ENCODE measurements at places on chromosomes 7 and 10.
A peak's percentile ranks its signal among the peaks of the same experiment; 100 is the strongest.

- no peak for ATAC-seq
These were observed 55.4 kb upstream of the RAB11FIP2 start for GRCh38 chr10:118102121-118102520.

GRCh38 chr10:119483001-119483400, 59.5 kb downstream of the RGS10 start:
- ATAC-seq: no peak

- ATAC-seq: no peak
These were observed 56.4 kb upstream of the PMPCB start for GRCh38 chr7:103240806-103241205.

DNA sequence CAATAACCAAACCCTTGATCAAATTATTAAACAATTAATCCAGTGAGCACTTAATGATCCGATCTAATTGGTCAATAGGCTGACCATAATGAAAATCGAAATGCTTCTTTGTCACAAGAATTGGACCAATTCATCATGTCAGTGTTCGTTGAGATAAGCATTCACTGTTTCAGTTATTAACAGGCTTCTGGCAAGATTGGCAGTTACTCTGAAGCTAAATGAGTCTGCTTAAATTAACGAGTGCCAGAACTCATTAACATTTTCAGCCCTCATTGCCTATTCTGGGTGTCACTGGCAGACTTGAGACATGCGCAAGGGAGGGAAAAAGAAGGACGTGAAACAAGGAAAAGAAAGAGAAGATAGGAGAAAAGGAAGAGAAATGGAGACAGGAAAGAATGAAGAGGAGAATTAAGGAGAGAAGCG, 30.7 kb upstream of the SLC26A3 start:
- no peak for ATAC-seq

DNA sequence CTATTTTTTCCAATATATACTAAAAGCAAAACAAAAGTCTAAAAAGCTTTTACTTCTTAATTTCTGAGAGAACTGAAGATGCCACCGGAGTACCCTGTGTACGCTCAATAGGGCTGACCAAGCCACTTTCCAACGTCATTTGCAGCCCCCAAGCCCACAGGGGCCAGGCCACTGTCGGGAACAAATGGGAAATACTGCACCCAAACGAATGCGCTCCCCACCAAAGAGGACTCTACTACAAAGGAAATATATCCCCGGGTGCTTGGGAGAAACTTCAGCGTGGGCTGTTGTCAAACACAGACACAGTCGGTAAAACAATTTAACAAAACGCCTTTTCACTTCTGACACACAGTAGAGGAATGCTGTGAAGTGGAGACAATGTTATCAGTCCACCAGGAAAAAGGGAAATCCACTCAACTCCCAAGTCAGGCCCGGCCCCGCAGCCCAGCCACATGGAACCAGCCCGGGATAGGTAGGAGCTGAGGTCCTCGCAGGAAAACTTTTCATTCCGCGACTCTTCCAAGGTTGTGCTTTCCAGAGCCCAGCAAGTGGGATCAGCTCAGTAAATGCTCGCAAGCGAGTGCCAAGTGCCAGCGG, 1.4 kb downstream of the PARD3 start:
- peak; percentile 0 for ATAC-seq

GRCh38 chr10:131929122-131929845, 28.5 kb downstream of the PPP2R2D start:
- ATAC-seq: no peak
